Central memory CD4-positive, alpha-beta T cell (primary cell): ENCODE measurements at places on chromosomes 6 and 20.

GRCh38 chr20:3276680-3277015 is 37.7 kb upstream of the SLC4A11 start:
- DNase-seq, result no peak

GRCh38 chr6:7136859-7137334 is 29.1 kb downstream of the RREB1 start:
- DNase-seq, result no peak

DNA sequence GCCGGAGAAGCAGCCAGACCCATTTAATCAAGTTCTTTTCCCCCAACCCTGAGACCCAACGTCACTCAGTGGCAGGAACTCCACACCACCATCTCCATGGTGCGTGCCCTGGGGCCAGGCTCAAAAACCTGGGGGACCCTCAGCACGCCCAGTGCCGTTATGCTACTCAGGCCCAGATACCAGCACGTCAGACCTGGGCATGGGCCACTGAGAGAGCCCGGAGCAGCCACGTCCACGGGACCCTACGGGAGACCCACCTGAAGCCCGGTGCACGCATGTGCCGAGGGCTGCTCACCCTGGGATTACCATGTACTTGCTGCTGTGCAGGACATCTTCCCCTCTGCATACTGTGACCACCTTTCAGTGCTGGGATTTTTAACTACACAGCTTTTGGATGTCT is 13.8 kb downstream of the SLC2A4RG start:
- DNase-seq, result no peak

DNA sequence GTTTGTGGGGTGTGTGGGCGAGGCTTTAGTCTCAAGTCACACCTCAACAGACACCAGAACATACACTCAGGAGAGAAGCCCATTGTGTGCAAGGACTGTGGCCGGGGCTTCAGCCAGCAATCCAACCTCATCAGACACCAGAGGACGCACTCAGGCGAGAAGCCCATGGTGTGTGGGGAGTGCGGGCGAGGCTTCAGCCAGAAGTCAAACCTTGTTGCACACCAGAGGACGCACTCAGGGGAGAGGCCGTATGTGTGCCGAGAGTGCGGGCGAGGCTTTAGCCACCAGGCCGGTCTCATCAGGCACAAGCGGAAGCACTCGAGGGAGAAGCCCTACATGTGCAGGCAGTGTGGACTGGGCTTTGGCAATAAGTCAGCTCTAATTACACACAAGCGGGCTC is 27.8 kb downstream of the ZNF133 start:
- DNase-seq, result no peak

GRCh38 chr6:158860279-158860865 is 41.2 kb upstream of the EZR start:
- DNase-seq, result no peak

DNA sequence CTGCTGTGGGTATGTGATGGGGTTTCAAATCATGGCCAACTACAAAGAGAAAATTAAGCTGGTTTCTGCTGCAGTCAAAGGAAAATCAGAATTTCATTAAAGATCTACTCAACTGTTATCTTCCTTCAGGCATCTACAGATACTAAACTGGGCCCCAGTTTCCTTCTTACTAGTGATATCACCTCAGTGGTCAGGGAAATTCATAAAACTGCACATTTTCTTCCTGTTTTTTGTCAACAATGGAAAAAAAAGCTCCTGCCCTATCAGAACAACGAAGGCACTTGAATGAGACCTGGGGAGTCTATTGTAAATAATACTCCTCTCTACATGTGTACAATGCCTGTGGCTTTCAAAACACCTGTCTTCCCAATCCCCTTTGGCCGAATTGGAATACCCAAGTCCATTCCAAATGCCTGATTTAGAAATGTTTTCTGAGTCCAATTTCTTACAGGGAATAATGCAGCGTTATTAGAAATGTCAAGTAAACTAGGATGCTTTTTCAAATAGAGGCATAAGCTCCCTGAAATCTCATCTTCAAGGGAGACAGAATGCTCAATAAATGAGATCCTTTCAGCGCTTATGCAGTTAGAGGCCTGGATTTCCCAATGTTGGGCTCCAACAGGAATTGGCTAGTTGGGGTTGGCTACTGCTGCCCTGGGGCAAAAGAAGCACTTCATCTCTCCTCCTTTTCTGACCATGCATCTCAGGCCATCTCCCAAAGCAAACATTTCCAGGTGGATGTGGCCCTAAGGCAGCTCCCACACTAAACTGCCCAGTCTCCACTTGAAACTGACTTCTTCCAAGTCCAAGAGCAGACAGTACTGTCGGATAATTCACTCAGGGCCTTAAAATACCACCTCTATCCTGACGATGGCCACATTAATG is 143.3 kb downstream of the NFATC2 start:
- no peak for DNase-seq

DNA sequence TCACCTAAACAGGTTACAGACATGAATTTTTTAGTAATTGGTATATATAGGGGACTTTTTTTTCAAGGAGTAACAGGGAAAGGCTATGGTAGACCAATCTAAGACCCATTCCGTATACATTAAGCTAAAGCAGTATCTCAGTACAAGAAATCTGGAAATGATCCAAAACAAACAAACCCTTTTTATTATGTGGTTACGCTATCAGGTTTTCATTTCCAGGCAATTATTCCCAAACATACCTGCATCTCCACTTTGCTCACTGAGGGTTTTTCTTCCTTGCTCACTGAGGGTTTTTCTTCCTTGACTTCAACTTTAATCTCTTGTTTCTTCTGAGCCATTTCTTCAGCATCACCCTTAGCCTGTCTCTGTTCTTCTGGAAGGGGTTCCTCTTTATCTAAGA is 107.3 kb downstream of the EPB41L2 start:
- DNase-seq, result no peak

DNA sequence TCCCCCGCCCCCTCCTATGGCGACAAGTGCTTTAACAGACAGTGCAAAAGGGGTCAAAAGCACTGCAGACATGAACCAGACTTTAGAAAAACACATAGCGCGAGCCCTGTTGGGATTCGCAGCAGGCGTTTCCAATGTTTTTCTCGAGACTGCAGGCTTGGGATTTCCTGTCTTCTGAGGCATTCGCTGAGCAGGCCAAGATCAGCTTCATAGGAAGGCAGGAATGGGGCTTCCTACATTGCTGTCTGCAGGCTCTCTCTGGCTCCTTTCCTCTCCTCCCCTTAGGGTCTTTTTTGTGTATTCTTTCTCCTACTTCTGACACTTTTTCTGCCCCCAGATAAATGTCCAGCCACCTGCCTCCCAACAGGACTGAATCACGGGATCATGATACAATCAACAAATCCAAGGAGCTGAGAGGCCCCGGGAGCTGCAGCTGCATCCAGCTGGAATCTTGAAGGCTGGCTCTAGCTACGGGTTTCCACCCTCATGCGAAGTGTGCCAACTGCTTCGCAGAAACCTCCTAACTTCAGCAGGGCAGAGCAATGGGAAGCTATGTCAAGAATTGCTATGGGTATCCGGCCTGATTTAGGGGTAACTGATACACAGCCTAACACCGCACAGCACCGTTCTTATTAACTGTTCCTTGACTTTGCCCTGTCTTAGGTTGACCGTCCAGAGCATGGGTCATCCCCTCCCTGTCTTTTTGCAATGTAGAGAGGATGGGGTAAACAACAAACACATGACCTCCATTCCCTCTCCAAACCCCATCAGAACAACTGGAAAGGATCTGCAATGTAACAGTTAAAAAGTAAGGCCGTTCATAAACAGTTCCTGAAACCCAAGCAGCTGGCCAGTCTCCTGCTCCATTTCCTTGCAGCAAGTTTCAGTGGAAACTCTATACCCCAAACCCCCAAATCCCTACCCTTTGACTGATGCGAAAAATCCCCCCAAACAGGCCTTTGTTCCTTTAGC is 31.5 kb downstream of the SNX5 start:
- no peak for DNase-seq

GRCh38 chr6:53797304-53797703 is 2.5 kb downstream of the LRRC1 start:
- no peak for DNase-seq

DNA sequence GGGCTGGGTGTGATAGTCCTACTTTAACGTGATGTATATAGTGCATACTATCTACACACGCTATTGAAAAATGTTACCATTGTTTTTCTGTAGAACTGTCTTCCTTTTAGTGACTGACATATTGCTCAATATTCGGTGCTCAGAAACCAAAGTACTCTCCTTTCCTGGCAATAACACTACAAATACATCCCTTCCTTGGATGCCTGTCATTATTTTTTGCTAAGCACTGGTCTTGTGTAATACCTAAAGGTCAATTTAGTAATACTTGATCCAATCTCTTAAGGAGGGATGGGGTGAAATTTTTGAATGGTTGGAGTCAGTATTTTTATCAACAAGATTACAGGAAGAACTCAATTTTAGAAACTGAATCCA is 23.9 kb downstream of the CNR1 start:
- no peak for DNase-seq

DNA sequence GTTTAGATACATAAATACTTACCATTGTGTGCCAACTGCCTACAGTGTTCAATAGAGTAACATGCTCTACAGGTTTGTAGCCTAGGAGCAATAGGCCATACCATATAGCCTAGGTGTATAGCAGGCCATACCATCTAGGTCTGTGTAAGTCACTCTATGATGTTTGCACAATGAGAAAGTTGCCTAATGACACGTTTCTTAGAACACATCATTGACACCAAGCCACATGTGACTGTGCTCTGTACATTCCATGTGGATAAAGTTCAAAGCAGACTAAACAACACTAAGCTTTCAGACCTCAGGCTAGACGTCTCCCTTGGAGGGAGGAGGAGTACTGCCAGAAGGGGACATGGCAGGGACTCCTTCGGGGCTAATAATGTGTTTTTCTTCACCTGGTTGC is 93.6 kb downstream of the KIF16B start:
- no peak for DNase-seq

DNA sequence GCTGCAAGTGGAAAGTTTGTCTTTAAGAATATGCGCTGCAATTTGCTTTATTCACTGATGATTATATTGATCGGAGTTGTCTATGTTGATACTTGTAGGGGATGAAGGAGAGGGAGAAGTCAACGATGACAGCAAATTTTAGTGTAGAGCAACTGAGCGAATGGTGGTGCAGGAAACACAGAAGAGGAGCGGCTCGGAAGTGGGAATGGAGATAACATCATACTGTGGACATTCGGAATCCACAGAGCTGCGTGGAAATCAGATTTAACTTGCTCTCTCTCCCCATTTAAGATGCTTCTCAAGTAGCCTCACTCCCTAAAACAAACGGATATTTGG is 722 bp upstream of the TMEM14B start:
- DNase-seq, result no peak

- peak; percentile 57 for DNase-seq
Measured at GRCh38 chr20:4607287-4607713, 114.4 kb upstream of the PRND start.

- DNase-seq, result no peak
Measured at GRCh38 chr20:50029697-50030461, 47.1 kb downstream of the SNAI1 start.

DNA sequence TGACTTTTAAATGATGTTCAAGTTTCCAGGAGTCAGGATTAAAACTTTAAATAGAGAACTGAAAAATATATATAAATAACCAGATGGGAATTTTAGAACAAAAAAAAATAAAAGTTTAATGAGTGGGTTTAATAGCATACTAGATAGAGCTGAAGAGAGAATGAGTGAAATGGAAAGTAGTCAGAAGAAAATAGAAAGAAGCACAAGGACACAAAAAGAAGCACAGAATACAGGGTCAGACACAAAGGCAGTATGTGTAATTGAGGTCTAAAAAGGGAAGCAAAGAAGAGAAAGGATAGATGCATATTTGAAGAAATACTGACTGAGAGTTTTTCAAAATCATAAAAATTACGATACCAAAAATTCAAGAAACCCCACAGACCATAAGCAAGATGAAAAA is 159.8 kb upstream of the FERMT1 start:
- DNase-seq, result no peak

GRCh38 chr6:39054577-39055142 is 6.1 kb downstream of the GLP1R start:
- no peak for DNase-seq

- no peak for DNase-seq
Measured at GRCh38 chr6:11271228-11272020, 39.0 kb upstream of the NEDD9 start.

- DNase-seq, result no peak
Measured at GRCh38 chr6:137820952-137821351, 46.1 kb upstream of the TNFAIP3 start.
